ENCODE measurements at places on chromosomes 5 and 9.
A peak's percentile ranks its signal among the peaks of the same experiment; 100 is the strongest.

DNA sequence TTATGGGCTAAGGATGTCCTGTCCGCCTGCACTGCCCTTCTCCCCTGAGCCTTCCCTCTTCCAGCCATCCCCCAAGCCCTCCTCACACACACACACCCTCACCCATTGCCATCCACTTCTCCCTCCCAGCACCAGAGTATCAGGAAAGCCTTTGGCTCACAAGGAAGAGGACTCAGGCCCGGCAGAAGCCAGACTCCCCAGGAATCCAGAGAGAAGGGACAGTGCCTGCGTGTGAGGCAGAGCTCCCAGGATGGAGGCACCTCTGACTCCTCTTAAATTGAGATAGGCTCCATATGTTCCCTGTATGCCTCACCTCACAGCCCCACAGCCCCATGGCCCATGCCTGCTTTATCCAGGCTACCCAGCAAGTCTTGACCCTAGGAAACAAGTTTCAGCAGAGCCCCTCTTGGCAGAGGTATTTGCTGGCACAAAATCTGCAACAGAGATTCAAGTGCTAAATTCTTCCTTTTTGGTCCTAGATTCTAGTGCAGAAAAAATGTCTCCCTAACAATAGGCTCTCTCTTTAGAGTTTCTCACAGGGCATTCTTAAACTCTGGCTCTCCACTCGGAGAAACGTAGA lies 761 bp downstream of the IL17B start:
- DNase-seq: no peak

- DNase-seq: no peak
These were observed 116.0 kb upstream of the HMHB1 start for GRCh38 chr5:143695941-143696340.

GRCh38 chr5:125100951-125101350 lies 354.5 kb upstream of the ZNF608 start:
- DNase-seq: no peak

DNA sequence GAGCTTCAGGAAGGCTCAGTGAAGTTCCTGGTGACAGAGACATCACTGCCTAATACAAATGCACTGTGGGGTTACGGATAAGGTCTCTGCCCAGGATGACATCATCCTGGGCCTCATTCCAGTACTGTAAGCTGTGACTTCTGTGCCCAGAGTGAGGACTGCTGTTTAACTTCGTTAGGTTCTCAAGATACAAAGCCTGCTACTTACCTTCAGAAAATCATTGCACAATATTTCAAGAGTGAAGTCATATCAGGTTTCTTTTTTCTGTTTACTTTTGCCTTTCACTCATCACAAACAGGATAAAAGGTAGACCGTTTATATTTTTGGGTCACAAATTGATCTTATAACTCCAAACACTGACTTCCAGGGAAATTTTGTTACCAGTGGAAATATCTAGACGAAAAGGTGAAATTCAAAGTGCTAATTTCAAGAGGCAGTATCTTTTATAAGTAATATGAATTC lies 241.2 kb downstream of the PIK3R1 start:
- no peak for DNase-seq

DNA sequence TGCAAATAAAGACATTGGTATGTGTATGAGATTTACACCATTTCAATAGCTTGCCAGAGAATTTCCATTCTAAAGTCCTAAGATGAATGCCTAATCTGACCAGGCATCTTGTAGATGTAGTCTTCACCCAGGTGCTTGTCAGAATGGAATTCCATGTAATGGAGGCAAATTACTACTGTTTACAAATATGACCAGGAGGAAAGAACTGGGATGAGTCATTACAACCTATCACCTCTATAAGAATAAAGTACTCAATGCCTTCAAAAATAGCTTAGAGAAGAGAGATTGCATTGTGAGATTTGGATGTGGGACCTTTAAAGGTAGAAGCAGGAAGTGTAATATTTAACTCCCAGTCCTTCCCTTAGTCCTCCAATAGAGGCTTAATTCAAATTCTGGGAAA lies 507.0 kb upstream of the PTGER4 start:
- DNase-seq: no peak

DNA sequence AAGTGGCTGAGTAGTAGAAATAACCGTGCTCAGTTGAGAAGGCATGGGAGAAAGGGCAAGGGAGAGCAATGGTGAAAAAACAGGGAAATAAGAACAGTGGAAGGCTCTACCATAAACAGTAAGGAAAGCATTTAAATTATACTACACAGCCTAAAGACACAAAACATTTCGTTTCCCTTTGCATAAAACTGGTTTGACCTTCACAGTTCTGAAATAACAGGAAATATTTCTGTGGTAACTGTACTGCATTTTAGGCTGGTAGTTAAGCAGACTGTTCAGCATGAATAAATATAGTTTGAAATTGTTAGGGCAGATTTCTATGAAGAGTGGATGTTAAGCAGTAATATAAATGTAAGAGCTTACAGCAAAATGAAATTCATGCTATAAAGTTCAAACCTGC lies 147.5 kb downstream of the CSNK1G3 start:
- DNase-seq: no peak

- peak; percentile 74 for DNase-seq
These were observed 49.9 kb upstream of the GPR151 start for GRCh38 chr5:146565764-146566367.

DNA sequence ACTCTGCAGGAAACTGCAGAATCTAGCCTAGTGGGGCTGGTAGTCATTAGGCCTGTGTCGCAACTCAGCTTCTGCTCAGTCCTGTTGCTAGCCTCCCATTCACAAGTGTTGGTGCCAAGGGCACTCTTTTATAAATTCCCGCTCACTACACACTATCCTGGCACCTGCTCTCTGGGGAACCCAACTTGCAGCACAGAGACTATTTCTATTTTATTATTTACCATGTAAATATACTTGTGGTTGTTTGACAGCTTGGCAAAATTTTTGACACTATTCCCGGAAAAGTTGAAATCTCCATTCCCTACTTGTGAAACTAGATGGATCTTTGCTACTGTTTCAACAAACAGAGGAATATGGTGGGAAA lies 20.4 kb upstream of the SMC2 start:
- DNase-seq: no peak

GRCh38 chr5:17839848-17840247 lies 205.6 kb downstream of the TAF11L14 start:
- DNase-seq: no peak
